Activated T-cell treated with anti-CD3 and anti-CD28 coated beads, Interleukin-2, amount 50 U/mL, for 72 hours (primary cell): ENCODE measurements at places on chromosomes 3 and 15.

- DNase-seq, result no peak
These were observed 530.8 kb downstream of the SHQ1 start for GRCh38 chr3:72317491-72317890.

GRCh38 chr15:78438619-78439285 is 736 bp downstream of the IREB2 start:
- DNase-seq, result peak; percentile 32

DNA sequence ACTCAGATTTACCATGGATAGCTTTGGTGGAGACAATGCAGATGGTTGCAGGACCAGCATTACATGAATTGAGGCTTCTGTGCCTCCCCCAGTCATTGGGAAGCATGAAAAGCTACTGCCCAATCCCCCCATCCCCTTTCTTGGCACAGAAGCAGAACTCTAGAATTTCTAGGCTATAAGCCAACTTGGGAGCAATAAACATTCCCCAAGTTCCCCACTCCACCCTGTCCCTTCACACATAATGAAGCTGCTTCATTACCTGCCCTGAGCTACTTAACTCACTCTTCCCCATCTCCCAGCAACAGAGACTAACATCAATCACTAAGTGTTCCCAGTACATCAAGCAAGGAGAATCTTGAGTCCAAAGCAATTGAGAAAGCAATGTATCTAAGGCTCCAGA is 164.5 kb downstream of the RORA start:
- DNase-seq, result no peak

DNA sequence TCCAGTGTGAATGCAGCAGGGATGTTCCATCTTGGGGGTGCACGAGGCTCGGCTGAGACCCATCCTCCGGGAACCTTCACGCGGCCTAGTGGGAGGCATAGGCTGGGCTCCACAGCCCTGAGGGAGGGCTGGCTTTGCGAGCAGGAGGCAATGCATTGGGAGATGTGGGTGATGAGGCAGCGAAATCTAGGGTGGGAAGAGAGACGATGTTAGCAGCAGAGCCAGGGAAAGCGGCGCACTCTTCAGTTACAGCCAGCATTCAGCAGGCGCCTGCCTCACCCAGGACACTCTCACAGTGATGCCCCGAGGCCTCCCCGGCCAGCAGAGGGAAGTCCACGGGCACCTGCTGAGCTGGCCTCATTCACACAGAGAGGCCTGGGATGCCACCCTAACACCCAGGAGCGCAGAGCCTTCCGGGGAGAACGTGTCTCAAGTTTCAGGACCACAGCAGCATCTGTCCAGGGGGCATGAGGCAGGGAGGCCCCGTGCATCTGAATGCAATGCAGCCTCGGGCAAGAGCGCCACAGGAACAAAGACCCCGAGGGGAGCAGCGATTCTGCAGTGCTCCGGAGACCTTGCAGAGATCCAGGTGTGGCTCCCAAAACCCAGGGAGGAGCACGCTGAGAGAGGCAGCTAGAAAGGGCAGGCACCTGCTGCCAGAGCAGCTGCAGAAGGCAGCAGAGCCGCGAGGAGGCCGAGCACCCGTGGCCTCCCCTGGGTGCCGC is 102.4 kb downstream of the NUP210 start:
- DNase-seq, result no peak

DNA sequence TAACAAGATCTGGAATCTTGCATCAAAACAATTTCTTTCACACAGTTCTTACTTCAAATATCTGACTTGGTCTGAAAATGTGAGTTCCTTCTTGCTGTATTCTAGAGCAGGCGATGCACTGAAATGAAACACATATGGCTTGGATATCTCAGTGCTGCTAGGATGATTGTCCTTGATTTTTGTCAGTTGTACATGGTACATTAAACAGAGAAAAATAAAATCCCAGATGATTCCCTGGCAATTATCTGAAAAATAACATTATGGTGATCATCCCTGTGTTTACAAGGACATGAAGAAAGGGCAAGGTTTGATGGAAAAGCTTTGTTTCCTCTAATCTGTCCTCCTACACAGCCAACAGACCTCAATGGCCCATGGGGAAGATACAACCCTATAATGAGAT is 10.6 kb downstream of the LMCD1 start:
- no peak for DNase-seq

DNA sequence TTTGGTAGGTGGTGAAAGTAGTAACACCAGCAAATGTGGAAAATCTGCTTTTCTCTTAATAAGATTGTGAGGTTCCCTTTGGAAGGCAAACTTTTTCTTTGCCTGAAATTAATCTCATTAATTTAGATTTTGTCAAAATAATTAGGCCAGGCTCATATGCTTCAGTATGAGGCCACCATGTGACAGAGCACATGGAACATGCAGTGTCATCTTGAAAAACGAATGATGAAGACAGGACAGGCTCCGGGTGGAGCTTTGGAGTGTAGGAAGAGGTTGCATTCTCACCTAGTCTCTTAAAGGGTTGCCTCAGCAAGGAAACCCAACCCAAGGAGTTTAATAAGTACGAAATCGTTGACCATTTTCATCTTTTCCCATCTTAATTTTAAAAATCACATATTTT is 18.6 kb upstream of the LZTFL1 start:
- DNase-seq, result no peak

- no peak for DNase-seq
These were observed 120.1 kb upstream of the DPH6 start for GRCh38 chr15:35665896-35666536.

DNA sequence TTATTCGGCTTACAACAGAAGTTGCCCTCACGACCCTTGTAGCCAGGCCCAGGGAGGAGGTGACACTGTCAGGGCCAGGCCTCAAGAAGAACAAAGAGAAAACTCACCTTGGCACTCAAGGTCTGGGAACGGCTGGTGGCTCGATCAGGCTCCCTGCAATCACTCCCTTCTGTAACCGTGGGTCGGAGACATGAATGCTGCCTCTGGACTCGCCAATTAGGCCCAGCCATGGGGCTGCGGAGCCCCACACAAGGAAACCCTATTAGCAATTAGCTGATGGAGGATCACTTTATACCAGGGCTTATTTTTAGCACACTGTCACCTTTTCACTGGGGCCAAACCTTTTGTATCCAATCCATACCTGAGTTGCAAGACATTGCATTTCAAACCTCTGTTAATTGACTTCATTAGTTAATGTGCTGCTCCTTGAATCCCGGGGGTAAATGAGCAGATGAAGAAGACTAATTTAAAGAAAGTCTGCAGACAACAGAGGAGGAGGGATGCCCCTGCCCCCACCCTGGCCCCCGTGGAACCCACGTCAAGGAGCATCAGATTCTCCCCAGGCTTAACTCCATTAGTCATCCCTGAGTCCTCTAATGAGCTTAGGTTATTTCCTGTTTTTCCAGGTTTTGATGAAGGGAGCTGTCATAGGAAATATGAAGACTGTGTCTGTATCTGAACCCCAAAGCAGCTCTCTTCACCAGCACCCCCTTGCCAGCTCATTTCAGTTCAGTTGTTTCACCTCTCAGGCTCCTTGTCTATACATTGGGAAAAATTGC is 255.3 kb downstream of the RORA start:
- no peak for DNase-seq

GRCh38 chr15:98896002-98896721 is 111.4 kb downstream of the PGPEP1L start:
- DNase-seq, result no peak

DNA sequence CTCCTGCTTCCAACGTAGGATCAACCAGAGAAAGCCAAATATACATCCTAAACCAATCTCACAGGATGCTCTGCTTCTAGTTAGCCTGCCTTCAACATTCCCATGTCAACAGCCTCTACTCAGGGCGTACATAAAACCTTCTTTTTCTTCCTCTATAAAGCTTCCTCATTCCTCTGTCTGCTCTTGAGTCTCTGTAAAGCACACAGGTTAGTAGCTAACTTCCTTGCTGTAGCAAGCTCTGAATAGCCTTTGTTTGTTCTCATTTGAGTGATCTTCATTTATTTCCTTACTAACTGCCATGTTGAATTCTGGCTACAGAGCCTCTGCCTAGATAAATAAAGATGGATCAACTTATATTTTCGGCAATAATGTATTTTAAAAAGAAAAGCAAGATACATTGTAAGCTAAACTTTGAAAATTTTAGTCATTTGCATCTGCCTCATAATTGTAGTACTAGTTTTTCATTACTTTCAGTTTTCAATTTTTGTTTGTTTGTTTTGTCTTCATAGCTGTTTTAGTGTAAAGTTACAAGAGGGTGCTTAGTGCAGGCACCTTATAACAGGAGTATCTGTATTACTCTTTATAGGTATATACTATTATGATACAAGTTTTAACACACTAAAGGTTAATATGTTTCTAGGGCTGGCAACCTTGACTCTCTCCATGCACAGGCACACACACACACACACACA is 498.2 kb downstream of the PYDC2 start:
- DNase-seq, result no peak

DNA sequence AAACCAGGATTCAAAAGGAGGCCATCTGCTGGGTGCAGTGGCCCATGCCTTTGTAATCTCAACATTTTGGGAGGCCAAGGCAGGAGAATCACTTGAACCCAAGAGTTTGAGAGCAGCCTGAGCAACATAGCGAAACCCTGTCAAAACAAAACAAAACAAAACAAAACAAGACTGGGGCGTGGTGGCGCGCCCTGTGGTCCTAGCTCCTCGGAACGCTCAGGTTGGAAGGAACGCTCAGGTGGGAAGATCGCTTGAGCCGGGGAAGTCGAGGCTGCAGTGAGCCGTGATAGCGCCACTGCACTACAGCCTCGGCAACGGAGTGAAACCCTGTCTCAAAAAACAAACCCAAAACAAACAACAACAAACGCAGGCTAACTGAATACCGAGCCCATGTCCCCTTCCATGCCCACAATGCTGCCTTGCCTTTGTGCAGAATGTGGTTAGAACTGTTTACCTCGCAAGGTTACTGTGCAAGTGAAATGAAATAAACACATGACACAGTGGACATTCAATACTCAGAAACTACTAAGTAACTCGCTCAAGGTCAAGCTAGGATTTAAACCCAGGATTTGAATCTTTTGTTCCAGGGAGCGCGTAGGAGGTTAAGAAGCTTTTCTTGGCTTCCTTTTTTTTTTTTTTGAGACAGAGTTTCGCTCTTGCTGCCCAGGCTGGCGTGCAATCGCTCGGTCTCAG is 766 bp upstream of the EMC4 start:
- no peak for DNase-seq
